Spinal cord (tissue), 10 donors: ENCODE measurements at places on chromosomes 12 and 14. TPM values are rescaled to one million over a fixed set of nuclear protein-coding genes. Genes with fewer than 3 reads are reported as not detected.

GRCh38 chr12:5204271-5204670 lies 160.6 kb downstream of the KCNA5 start:
- no peak overlapping the region for H3K4me3 ChIP-seq
- no peak overlapping the region for H3K27ac ChIP-seq
- no peak for DNase-seq
- H3K4me1 ChIP-seq: peaks cover 8% of the 10 kb centered on the region
- H3K36me3 ChIP-seq: no peaks in the 10 kb centered on the region
- H3K27me3 ChIP-seq: no peaks in the 10 kb centered on the region

ARHGAP9 gene
- 4.8 TPM for total RNA-seq

DNA sequence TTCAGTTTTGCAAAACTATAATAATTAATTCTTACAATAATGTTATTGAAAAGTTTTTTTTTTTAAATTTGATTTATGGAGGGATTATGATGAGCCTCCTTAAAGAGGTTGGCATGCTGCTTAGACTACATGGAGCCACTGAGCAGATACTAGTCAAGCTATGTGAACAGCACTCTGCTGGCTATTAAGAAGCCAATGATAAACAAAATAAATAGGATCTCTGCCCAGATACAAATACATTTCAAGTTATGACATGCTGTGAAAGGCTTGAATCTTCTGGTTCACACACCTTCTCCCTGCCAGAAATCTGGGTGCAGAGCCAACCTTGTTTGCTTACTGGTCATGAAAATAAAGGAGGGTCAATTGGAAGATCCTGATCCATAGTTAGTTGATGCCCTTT lies 107.4 kb upstream of the NAV3 start:
- no peaks in the 10 kb centered on the region for H3K4me1 ChIP-seq
- H3K27ac ChIP-seq: no peak overlapping the region
- no peaks in the 10 kb centered on the region for H3K36me3 ChIP-seq
- no peak overlapping the region for H3K4me3 ChIP-seq

DNA sequence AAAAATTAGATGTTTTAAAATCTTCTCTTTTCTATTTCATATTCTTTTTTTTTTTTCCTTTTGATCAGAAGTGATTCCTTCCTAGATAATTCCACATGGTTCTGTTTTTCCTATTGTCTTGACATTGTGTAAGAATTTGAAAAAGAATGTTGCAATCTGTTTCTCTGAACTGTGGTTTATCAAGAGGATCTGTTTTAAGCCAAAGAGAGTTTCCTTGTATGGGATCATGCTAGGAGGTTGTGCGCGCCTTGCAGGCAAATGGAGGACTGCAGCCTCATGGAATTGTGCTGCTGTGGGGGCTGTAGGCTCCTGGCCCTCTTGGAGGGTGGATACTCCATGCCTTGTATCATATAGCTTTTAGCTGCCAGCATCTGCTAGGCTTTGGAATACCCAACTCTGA lies 43.3 kb upstream of the MBIP start:
- no peaks in the 10 kb centered on the region for H3K4me1 ChIP-seq
- H3K36me3 ChIP-seq: no peaks in the 10 kb centered on the region
- no peak overlapping the region for H3K27ac ChIP-seq
- no peak overlapping the region for H3K4me3 ChIP-seq
- DNase-seq: no peak

GRCh38 chr12:47725091-47725772 lies at the start of gene ENDOU:
Gene ENDOU, minus strand, starts transcription at chr12:47725490. Its CDS starts 77 bp downstream, at chr12:47725413.
- no peak within 1 kb of the TSS for H3K4me3 ChIP-seq
- H3K27me3 ChIP-seq: no peaks in the 10 kb centered on the region
- no peak within 1 kb of the TSS for H3K27ac ChIP-seq
- no peak for DNase-seq
- no peaks in the 10 kb centered on the region for H3K36me3 ChIP-seq
- H3K4me1 ChIP-seq: peaks cover 18% of the 10 kb centered on the region

GRCh38 chr14:35992816-35993683 lies 166.9 kb downstream of the BRMS1L start:
- no peak overlapping the region for H3K4me3 ChIP-seq
- no peak overlapping the region for H3K27ac ChIP-seq
- H3K27me3 ChIP-seq: no peaks in the 10 kb centered on the region
- peak; percentile 46 for DNase-seq

- H3K36me3 ChIP-seq: no peaks in the 10 kb centered on the region
- peak overlapping the region; percentile 1 for H3K4me3 ChIP-seq
- DNase-seq: peak; percentile 92
- peak overlapping the region; percentile 79 for H3K27ac ChIP-seq
- H3K4me1 ChIP-seq: peaks cover 21% of the 10 kb centered on the region
Observed at GRCh38 chr12:22255097-22255496, 79.4 kb downstream of the ST8SIA1 start.

FAM234B gene
- total RNA-seq: 17.2 TPM

- no peaks in the 10 kb centered on the region for H3K36me3 ChIP-seq
- peaks cover 44% of the 10 kb centered on the region for H3K4me1 ChIP-seq
- no peak overlapping the region for H3K27ac ChIP-seq
- peaks cover 28% of the 10 kb centered on the region for H3K27me3 ChIP-seq
- no peak for DNase-seq
Observed at GRCh38 chr14:103121121-103121845, 2.0 kb upstream of the TNFAIP2 start.

DNA sequence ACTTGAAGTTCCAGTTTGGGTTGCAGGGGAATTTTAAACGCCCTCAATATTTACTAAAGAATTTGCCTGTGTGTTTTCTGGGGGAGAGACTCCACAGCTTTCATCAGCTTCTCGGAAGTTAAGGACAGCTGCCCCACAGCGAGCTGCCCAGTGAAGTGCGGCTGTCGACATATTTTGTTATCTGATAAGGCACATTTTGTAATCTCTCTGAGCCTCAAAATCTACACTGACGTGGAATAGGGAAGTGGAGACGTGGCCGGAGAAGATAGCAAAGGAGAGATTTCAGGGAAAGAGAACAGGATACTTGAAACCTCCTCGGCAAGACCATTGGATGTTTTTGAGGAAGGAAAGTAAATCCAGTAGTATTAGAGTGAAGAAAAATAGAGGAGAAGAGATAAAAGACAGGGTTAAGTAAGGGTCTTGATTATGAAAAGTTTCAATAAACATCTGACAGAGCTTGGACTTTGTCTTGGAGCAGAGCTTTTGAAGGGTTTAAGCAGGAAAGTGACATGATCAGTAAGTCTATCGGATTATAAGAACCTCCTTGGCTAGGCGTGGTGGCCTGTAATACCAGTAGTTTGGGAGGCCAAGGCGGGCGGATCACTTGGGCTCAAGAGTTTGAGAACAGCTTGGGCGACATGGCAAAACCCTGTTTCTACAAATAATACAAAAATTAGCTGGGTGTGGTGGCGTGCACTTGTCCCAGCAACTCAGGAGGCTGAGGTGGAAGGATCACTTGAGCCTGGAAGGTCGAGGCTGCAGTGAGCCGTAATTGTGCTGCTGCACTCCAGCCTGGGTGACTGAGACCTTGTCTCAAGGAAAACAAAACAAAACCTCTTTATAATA lies 1.1 kb downstream of the POLR3B start:
- no peaks in the 10 kb centered on the region for H3K27me3 ChIP-seq
- H3K27ac ChIP-seq: peak overlapping the region; percentile 99
- H3K4me3 ChIP-seq: peak overlapping the region; percentile 97
- H3K36me3 ChIP-seq: no peaks in the 10 kb centered on the region
- DNase-seq: no peak
- H3K4me1 ChIP-seq: peaks cover 8% of the 10 kb centered on the region

- H3K27me3 ChIP-seq: no peaks in the 10 kb centered on the region
- no peak for DNase-seq
- no peak overlapping the region for H3K27ac ChIP-seq
- no peak overlapping the region for H3K4me3 ChIP-seq
- no peaks in the 10 kb centered on the region for H3K36me3 ChIP-seq
Observed at GRCh38 chr12:94618995-94619695, 31.2 kb downstream of the TMCC3 start.

IKBIP gene
- total RNA-seq: 22.1 TPM

DNA sequence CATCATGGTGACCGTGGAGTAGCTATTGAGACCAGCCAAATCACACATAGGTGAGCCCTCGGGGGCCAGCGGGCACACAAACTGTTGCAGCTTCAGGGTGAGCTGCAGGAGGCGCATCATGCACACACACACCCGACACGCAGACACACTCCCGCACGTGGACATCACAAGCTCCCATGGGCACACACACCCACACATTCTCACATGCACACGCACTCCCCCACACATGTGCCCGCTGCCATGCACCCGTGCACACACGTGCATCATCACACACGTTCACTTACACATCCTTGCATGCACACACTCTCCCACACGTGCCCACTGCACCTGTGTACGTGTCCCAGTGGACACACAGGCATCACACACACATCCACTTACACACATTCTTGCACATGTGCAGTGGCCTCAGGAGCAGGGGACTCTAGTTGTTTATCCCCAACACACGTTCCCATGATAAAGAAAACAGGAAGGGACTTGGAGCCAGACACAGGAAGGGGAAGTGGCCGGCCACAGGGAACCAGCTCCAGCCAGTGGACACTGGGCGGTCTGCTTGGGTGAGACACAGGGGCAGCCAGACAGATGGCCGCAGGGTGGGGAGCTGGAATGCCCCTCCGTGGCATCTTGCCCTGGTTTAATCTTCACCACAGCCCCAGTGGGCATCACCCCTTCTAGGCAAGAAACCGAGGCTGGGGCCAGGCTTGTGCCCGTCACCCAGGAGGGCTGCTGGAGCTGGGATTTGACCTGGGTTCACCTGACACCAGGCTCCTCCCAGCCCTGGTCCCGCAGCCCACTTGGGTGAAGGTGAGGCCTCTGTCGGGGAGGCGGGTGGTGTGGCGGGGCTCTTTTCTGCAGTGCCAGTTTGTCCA lies 49.7 kb downstream of the CYP46A1 start:
- peaks cover 4% of the 10 kb centered on the region for H3K36me3 ChIP-seq
- H3K27me3 ChIP-seq: no peaks in the 10 kb centered on the region
- no peak overlapping the region for H3K27ac ChIP-seq
- DNase-seq: no peak
- peaks cover 77% of the 10 kb centered on the region for H3K4me1 ChIP-seq
- no peak overlapping the region for H3K4me3 ChIP-seq

DNA sequence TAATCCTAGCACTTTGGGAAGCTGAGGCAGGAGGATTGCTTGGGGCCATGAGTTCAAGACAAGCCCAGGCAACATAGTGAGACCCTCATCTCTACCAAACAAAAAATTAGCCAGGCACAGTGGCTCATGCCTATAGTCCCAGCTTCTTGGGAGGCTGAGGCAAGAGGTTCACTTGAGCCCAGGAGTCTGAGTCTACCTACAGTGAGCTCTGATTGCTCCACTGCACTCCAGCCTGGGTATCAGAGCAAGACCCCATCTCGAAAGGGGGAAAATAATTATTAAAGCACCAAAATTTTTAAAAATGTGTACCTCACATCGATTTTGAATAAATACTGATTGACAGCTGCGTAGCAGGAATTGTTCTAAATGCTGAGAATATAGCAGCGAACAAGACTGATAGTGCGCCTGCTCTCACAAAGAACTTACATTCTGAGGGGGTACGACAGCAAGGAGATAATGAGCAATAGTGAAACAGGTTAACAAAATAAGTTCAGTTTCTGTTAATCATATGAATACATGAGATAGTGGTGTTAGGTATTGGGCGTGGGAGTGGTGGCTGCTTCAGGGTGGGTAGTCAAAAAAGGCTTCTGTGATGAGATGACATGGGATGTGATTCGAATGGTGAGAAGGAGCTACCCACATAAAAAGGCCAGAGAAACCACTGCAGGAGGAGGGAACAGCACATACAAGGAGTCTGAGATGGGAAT lies 19.6 kb downstream of the HCFC2 start:
- no peaks in the 10 kb centered on the region for H3K27me3 ChIP-seq
- H3K4me3 ChIP-seq: no peak overlapping the region
- DNase-seq: no peak
- H3K4me1 ChIP-seq: no peaks in the 10 kb centered on the region
- no peak overlapping the region for H3K27ac ChIP-seq
- peaks cover 17% of the 10 kb centered on the region for H3K36me3 ChIP-seq

GRCh38 chr14:75298187-75298965 lies 19.7 kb downstream of the FOS start:
- DNase-seq: no peak
- peaks cover 40% of the 10 kb centered on the region for H3K4me1 ChIP-seq
- no peak overlapping the region for H3K4me3 ChIP-seq
- no peak overlapping the region for H3K27ac ChIP-seq
- H3K36me3 ChIP-seq: no peaks in the 10 kb centered on the region

GRCh38 chr12:10082117-10082874 lies 16.5 kb downstream of the CLEC1A start:
- no peaks in the 10 kb centered on the region for H3K4me1 ChIP-seq
- no peak for DNase-seq
- H3K4me3 ChIP-seq: no peak overlapping the region
- H3K27me3 ChIP-seq: no peaks in the 10 kb centered on the region
- H3K36me3 ChIP-seq: no peaks in the 10 kb centered on the region

GRCh38 chr14:89327771-89328212 lies 89.2 kb downstream of the FOXN3 start:
- no peaks in the 10 kb centered on the region for H3K36me3 ChIP-seq
- peaks cover 9% of the 10 kb centered on the region for H3K4me1 ChIP-seq
- no peak overlapping the region for H3K27ac ChIP-seq

DNA sequence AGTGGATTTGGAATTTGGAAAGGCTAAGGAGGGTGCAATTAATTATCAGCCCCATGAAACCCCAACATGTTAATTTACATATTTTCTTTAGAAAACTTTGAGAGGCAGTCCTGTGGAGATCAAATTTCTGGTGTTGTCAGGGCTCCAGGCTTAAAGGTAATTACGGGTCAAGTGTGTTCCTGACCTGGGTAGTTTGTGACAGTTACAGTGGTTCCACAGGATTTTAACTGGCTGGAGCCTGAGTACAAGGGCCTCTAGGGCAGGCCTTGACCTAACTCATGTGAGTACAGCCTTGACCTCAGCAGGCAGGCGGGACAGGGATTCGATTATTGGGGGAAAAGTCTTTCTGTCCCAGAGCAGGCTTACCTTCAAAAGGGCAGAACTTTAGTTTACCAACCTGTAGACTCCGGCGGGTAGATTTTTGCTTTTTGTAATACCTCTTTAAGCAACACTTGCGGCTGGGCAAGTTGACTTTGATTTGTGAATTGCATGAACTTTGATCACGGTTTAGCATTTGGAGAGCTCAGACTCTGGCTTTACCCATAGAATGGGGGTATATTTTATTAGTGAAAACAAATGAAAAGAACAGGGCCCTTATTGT lies 8.4 kb upstream of the PPTC7 start:
- no peak overlapping the region for H3K27ac ChIP-seq
- no peak for DNase-seq

GRCh38 chr12:29700761-29701481 lies 82.8 kb downstream of the TMTC1 start:
- no peak overlapping the region for H3K27ac ChIP-seq
- H3K27me3 ChIP-seq: no peaks in the 10 kb centered on the region
- H3K36me3 ChIP-seq: no peaks in the 10 kb centered on the region
- no peak for DNase-seq

TOMM20L gene
- not detected for total RNA-seq

CMA1 gene
- not detected for total RNA-seq

GSC gene
- 0.99 TPM for total RNA-seq

DNA sequence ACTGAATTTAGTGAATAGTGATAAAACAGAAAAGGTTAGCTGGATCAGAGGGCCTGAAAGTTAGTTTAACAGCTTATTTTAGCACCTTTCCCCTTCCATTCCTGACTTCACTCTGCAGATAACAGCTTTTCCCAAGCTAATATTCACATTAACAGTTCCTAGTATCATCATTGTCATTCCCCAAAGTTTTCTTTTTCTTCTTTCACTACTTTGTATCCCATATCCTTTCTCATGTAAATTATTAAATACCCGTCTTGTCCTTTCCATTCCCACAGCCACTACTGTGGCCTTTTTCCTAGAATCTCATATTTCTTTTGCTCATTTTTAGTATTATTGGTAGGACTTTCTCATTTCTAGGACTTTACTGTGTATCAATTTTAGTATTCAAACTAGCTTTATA lies 70.5 kb downstream of the SCFD1 start:
- no peak overlapping the region for H3K27ac ChIP-seq
- no peaks in the 10 kb centered on the region for H3K27me3 ChIP-seq
- DNase-seq: no peak
- H3K36me3 ChIP-seq: peaks cover 3% of the 10 kb centered on the region
- no peaks in the 10 kb centered on the region for H3K4me1 ChIP-seq
